Panc1 (cell line): ENCODE measurements at places on chromosomes 12 and 14. TPM values are rescaled to one million over a fixed set of nuclear protein-coding genes. Genes with fewer than 3 reads are reported as not detected.

ANO4 gene
- not detected for total RNA-seq

CCDC177 gene
- total RNA-seq: not detected

SLC2A14 gene
- not detected for total RNA-seq

GLT8D2 gene
- total RNA-seq: 0.54 TPM

ASB2 gene
- total RNA-seq: 0.28 TPM

PRIMA1 gene
- total RNA-seq: 0.26 TPM

WNT5B gene
- total RNA-seq: 36.9 TPM

DDX51 gene
- 29.3 TPM for total RNA-seq

SRRM4 gene
- total RNA-seq: not detected

FAM90A1 gene
- not detected for total RNA-seq

MANSC1 gene
- 10.0 TPM for total RNA-seq

DNA sequence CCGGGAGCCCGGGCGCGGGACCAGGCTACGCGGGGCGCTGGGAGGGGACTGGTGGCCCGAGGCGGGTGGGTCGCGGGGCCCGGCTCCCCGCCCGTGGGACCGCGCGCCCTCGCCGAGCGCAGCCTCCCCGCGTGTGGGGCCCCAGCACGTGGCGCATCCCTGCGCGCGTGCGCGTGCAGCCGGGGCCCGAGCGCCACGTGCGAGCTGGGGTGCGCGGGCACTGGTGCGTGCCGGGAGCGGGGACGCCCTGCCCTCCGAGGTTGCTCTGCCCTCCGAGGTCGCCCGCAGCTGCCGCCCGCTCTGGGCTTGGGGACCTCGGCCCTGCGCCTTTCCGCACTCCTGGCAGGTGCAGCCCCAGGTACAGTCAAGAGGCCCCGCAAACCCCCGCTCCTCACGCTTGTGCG is 365 bp upstream of the CCDC88C start:
- DNase-seq: no peak

DNA sequence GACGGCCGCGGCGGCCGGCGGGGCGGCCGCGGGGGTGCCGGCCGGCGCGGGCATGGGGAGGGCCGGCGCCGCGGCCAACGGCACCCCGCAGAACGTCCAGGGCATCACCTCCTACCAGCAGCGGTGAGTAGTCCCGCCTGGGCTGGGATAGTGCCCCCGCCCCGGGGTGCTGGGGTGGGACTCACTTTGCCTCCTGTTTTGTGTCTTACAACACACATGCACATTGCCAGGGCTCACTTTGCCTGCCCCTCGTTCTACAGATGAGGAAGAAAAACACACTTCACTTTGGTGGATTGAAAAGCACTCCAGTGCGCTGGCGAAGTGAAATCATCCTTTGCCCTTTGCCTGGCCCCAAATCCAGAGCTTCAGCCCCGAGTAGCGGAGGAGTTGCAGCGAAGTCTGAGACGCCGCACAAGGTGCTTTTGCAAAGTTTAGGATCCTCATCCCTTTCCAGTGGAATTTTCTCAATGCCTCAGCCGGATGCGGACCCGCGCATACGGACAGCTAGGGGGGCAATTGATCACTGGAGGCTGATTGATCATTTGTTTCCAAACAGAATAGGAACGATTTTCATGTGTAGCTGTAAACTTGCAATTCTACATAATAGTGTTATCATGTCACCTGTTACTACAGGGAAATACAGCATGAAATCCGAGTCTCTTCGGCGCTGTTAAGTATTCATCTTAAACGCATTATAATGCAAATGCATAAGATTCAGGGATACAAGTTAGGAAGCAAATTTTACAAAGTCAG is 3.6 kb upstream of the NPAS3 start:
- no peak for DNase-seq

GRCh38 chr12:111268738-111269572 is 99.9 kb downstream of the PHETA1 start:
- no peak for DNase-seq

- DNase-seq: no peak
Observed at GRCh38 chr14:100834794-100835547, 9.1 kb downstream of the MEG3 start.

DNA sequence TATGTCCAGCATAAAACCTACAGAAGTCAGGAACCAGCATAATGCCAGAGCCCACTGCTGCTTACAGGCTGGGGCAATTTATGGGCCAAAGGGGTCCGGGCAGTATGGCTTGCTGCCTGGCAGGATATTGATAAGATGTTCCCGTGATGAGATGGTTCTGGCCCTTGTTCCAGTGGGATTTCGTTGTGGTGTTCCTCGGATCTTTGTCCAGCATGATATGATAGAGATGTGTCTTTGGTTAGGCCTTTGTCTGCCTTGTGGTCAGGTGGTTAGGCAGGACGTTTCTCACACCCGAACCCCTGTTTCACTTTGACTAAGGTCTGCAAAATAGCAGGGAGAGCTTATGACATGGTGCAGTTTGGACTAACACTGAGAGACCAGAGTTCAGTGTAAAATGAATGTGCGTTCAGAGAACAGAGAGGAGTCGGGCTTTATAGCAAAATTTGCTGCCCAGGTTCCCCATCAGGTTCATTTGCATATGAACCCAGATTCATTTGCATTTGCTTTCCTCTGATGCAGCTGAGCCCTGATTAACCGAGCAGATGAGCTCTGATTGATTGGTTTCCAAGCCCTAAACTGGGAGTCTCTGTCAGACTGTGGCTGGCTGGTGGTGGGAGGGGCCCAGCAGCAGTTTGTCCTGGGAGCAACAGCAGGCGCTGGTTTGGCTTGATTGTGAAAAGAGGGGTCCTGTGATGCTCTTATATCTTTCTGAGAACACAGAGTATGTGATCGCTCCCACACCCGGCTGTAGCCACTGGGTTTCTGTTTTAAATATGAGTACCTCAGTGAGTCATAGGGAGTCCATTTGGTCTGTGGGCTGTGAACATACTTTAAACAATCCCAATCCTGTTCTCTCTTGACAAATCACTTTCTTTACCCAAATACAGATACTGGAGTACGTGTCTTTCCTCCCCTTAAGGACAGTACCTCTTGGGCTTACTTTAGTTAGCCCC is 156.3 kb upstream of the PZP start:
- no peak for DNase-seq

GRCh38 chr12:67751381-67751928 is 102.9 kb downstream of the DYRK2 start:
- no peak for DNase-seq

DNA sequence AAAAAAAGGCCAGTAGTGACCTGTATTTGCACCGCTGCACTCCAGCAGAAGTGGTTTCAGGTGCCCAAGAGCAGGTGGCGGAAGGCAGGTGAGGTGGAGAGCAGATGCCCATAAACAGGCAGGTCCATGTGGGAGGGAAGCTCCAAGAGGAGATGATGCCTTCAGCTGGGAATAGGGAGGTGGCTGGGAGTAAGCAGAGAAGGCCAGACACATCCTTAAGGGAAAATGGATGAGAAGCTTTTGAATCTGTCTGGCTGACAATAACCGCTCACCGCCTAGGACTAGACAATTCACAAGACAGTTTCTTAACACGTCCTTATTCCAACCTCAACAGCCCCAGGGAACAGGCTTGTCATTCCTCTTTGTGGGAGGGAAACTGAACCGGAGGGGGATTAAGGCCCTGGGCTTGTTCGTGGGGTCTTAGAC is 43.9 kb upstream of the PLEKHG6 start:
- DNase-seq: no peak

- no peak for DNase-seq
Observed at GRCh38 chr12:57146961-57147944, at the start of gene LRP1-AS. Gene LRP1-AS (minus strand): TSS chr12:57147619.

DNA sequence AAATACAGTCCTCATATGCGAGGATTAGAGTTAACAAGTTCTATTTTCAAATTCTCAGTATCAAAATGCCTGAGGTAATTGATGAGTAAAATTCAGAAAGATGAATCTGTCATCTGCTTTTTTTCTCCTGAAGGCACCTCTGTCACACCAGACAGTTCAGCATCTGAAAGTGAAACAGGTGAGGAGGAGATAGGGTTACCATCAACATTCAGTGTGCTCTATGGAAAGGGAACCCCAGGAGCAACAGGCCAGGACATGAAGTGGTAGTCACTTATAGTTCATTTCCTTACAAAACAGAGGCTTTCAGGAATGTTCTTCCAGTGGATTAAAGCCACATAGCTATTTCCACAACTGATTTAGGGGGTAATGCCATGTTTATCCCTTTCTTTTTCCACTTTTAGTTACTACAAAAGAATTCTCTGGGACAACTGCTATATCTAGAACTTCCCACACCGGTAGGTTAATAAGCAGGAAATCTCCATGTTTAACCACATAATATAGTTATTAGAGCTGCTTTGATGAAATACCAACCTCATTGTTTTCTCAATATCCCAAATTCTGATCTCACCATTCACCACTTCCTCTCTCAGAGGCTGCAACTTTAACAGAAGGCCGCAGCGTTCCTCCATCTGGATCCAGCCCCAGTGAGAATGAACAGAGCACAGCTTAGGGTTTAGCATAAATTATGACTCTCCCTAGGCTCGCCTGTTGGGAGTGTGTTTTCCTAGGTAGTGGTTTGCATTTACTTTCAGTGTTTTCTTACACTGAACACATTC is 177.0 kb upstream of the CNTN1 start:
- DNase-seq: no peak

- DNase-seq: no peak
Observed at GRCh38 chr14:73997944-73998447, 21.1 kb downstream of the ENTPD5 start.

DNA sequence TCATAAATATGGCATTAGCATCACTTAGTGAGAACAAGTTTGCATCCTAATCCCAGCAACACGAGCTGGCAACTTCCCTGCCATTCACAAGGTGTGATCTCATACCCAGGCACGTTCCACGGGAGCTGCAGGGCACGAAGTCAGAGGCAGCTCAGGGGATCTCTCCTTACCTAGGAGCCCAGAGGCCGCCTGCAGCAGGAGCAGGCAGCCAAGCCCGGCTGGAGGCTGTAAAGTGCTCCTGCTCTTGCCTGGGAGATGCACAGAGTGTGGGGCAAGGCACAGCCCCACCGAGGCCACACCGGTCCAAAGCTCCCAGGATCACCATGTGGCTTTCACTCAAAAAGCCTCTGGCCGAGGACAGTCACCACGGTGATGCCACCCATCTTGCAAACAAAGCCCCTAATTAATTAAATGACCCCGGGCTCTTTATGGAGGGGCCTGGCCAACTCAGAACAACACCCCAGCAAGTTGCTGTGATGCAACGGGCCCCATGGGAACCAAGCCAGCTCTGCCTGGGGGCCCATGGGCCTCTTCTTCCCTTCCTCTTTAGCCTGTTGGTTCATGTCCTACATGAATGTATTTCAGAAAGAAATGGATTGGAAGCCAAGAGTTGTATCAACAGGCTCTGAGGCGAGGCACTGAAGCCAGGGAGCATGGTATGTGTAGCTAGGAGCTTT is 26.5 kb downstream of the NUAK1 start:
- DNase-seq: no peak

- no peak for DNase-seq
Observed at GRCh38 chr14:79050787-79051727, 880.9 kb downstream of the NRXN3 start.

DNA sequence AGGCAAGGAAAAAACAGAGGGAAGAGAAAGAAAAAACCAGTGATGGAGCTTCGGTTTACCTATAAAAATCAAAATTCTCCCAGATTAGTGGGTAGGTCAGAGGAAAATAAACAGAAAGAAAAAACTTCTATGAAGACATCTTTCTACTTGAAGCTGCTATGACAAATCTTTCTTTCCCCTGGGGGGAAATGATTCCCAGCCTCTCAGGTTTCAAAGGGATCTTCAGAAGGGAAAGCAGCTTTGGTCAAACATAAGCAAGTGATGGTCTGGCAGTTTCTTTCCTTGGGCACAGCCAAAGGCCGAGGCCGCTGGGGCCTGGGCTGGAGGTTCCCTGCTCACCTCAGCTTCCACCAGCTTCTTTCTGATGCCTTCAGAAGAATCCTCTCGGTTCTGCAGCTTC is 104.5 kb downstream of the PRKAB1 start:
- DNase-seq: no peak

DNA sequence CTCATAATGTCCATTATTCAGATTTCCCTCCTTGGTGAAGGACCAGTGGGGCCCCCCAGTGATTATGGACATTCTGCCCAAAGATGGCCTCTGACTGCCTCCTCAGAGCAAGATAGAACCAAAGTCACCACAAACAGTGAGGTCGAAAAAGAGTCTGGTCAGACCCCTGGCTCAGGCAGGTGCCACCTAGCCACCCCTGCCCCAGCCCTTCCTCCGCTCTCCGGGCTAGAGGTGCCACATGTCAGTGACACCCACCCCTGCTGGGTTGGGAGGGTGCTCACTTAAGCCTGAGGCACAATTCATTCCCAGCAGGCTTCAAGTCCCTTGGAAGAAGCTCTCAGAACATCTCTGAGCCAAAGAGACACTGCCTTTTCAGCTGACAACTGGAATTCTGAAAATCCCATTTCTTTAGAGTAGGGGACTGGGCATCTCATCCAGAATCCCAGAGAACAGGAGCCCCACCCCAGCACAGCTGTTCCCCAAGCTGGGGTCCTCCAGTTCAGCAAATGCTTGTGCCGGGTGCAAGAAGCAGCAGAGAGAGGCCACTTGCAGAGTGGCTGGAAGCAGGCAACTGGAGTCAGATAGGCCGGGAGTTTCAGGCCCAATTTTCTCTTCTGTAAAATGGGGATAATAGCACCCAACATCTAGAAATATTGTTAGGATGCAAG is 50.3 kb downstream of the ISCA2 start:
- DNase-seq: no peak

DNA sequence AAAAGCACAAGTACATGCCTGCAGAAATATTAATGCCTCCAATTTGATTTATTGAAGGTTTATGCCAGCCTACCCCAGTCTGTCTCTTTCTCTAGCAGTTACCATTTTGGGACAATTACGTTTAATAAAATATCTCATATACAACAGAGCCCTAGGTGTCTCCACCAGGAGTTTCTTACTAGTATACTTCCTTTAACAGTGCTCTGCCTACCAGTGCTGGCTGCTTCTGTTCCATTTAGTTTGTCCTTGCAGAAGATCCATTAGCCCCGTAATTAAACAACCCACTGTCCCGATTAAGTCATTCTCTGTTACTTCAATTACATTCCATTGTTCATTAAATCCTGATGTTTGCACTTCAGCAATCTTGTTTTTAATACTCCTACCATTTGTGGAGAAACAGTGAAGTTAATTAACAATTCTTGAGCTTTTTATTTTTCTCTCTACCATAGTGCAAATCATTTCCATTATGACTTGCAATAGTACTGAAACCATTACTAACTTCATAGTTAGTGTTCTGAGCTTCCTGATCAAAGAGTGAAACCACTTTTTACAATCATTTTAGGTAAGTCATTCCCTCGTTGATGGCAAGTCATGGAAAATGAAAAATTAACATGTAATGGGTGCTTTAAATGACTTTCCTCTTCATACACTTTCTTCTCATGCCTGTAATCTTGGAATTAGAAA is 121.1 kb downstream of the PLXNC1 start:
- DNase-seq: no peak

GRCh38 chr14:49946320-49947141 is 53.6 kb downstream of the ARF6 start:
- peak; percentile 52 for DNase-seq

DNA sequence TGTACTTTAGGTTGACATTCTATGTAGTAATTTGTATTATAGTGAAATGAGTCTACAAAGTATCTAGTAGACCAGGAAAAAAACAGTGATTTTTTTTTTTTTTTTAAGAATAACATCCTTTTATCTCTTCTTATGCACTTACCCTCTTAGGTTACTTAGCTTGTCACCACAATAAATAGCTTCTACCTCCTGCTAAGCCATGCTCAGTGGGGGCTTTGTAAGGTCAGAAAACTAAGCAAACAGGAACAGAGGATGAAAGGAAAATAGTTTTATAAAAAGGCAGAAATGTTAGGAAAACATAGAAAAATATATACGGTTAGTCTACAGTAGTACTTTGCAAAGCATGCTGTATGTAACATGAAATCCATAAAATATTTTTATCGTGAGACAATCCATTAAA is 385.3 kb upstream of the ATXN7L3B start:
- no peak for DNase-seq

GRCh38 chr14:27387463-27387862 is 789.6 kb upstream of the NOVA1 start:
- no peak for DNase-seq
